GM19239 (cell line): ENCODE measurements at places on chromosomes 2 and 18.

DNA sequence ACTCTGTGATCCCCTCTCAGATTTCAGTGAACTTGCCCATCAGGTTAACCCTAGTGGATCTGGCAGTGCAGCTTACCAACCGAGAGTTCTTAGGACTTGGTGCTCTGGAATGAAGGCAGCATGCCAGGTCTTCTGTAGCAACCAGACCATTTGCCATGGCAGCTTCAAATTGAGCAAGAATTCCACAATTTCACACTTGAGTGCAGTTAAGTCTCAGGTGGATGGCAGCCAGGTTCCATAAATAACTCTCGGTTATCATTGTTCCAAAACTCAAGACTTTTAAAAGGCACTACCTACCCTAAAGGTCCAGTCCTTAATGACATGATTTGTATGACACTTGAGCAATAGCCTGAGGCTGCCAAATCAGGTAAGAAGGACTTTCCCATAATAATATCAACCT lies 48.1 kb downstream of the GALNT3 start:
- DNase-seq: no peak

DNA sequence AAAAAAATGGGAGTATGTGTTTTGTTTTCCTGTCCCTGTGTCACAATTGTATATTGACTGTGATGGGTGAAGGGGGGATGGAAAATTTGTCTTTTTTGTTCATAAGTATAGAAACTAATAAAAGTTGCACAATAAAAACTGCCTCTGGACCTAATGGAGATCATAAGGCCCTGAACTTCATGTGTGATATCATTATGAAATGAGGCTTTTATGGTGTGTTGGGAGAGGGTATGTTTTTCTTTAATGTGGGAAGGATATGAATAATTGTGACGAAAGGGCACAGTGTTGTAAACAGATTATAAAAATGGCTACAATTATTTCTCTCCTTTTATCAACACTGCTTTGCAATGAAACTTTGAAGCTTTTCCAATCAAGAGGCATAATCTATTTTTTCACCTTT lies 1889.3 kb upstream of the CELF4 start:
- no peak for DNase-seq

GRCh38 chr2:197037863-197038398 lies 111.4 kb upstream of the PGAP1 start:
- no peak for DNase-seq

GRCh38 chr2:216590780-216591179 lies 42.4 kb upstream of the IGFBP2 start:
- no peak for DNase-seq

DNA sequence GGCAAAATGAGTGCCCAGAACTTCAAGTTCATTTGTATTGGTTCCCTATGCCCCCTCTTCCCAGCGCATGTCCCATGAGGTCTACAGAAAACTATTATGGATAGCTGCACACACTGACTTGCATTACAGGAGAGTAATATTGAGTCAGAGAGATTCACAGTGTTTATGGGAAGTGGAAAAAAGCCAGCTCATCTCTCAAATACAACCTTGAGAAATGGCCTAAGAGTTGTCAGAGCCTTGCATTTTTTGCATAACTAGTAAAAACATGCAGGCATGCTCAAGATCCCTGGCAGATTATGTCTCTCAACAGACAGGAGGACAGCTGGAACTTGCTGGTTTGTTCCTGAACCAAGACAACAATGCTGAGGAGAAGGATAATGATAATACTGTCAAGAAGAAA lies 1292.8 kb downstream of the DSC3 start:
- no peak for DNase-seq

DNA sequence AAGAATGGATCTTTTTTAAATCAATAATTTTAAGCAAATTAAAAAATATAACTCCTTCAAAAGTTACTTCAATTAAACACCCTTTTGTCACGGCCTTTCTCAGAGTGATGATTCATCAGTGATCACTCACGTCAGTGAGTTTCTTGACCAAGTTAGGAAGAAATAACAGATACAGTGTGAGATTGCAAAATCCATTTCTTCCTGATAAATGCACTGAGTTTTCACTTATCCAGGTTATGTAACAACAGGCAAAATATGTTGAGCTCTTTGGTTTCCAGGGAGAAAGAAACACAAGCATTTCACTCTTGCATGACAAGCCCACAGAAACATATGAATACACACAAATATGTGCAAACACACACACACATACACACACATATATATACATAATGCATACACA lies 195.9 kb upstream of the CYRIA start:
- DNase-seq: no peak

DNA sequence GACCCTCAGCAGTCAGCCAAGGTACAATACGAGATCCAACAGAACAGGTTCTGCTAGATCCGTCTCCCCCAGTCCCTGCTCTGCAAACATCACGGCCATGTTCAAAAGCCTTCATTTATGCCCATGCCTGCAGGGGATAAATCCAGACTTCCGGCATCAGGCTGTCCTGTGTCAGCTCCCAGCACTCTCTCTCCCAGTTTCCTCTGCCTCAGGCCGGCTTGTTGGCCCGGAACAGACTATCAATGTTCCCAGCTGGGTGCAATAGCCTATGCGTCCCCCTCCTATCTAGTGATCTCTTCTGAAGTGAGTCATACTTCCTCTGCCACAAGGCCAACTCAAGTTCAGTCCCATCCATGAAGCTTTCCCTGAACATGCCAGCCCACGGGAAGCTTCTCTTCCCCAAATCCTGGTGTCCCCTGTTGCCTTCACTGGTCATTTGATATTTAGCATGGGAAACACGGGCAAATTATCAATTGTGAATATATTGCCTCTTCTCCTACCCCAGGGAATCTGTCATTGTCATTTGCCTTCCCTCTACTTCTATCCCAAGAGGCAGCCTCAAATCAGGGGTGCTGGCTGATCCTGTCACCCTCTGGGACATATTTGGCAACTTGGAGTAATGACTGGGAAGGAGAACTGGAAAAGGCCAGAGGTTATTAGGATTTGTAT lies 51.1 kb downstream of the CAPN13 start:
- DNase-seq: no peak

DNA sequence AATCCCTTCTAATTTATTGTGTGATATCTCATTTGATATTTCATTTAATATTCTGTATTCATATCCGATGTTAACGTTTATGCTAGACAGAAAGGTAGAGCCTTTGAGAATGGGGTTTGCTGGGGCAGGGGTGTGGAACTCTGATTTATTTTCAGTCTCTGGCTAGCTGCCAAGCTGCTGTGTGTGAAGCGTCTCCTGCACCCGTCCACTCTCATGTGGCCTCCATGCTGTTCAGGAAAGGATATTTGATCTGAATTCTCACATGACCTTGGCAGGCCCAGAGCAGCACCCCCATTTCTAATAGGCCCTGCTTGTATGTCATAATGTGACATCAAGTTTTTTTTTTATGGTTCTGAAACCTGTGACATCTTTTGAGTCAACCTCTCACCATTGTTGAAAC lies 1.6 kb downstream of the IL1R1 start:
- no peak for DNase-seq

DNA sequence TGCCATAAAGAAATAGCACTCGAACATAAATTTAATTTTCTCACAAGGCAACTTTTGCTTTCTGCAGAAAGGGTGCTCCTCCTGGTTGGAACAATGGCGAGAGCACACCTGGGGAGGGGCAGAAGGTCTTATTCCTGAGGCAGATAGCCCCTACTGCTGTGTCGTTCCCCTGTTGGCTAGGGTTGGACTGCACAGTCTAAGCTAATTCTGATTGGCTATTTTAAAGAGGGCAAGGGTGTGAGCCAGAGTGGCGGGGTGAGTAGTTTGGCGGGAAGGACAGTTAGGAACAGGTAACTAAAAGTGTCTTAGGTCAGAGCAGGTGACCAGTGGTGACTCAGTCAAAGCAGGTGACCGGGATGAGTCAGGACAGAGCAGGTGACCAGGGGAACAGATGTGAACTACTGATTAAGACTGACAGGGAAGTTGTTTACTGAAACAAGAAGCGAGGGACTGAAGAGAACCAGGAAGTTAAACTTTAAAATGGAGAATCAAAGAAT lies 49.7 kb upstream of the AGAP1 start:
- no peak for DNase-seq
